ENCODE measurements at places on chromosomes 12 and 14.

- DNase-seq: no peak
Observed at GRCh38 chr12:77918046-77918445, 87.4 kb downstream of the NAV3 start.

GRCh38 chr14:41586237-41586636 is 20.4 kb upstream of the LRFN5 start:
- no peak for DNase-seq

- peak; percentile 18 for DNase-seq
Observed at GRCh38 chr12:7219599-7220243, 30.2 kb downstream of the PEX5 start.

- DNase-seq: no peak
Observed at GRCh38 chr12:20599757-20600156, 95.4 kb upstream of the SLCO1C1 start.

DNA sequence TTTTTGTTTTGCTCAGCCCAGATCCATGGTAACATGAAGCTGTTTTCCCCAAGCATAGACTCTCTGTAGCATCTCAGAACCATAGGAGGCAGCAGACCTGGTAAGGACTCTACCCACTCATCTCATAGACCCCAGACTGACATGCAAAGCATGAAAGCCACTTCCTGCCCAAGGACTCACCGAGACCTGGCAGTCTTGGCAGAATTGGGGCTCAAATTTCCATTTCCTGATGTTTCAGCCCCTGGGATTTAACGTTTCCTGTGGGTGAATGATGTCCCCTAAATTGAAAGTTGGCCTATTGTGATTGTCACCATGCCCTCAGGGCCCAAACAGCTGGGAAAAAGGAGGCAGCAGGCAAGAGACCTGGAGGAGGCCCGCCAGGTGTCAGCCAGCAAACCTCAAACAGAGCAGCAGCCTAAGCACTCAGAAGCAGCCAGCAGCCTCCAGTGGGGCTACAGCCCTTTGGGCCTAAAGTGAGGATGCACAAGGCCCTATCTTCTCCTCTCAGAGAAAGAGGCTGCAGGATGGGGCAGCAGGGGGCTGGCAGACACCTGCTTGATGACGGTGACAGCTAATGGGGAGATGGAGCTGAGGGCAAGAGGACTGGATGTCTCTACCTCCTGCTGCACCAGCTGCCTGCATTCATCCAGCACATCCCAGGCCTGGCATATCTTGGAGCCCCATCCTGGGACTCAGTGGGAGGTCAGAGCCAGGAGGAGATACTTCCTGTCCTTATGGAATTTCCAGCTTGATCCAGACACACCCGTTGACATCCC is 8.5 kb downstream of the KRT85 start:
- no peak for DNase-seq

DNA sequence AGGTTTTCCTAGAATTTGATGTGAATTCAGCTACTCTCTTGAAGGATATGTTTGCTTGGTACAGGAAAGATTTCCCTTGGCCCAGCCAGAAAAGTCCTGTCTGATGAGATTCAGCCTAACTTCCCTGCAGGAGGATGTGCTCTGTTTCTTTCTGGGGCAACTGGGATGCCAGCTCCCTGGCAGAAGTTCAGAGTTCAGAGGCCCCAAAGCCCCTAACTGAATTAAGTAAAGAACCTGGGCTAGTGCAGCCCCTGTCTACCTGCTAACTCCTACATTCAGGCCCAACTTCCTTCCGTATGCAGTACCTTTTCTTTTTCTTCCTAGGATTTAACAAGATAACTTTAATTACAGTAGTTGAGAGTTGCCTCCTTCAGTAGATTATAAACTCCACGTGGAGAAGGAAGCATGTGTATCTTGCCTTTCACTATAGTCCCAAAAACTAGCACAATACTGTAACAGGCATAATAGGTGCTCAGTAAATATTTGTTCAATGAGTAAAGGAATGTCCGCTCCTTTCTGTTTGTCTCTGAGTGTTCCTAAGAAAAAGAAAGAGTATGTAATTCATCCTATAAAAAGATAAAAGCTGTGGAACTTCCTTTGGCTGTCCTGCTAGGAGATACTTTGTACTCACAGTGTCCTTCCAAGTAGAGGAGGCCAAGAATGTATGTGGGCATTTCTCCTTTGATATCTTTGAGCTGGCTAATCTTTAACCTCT is 141.0 kb downstream of the SLC8A3 start:
- no peak for DNase-seq

GRCh38 chr12:116592731-116593130 is 33.5 kb downstream of the MAP1LC3B2 start:
- no peak for DNase-seq

- DNase-seq: no peak
Observed at GRCh38 chr12:5248230-5248629, 183.7 kb upstream of the NTF3 start.
